Activated naive CD8-positive, alpha-beta T cell treated with anti-CD3 and anti-CD28 coated beads for 36 hours (primary cell): ENCODE measurements at places on chromosomes 5 and 9. TPM values are rescaled to one million over a fixed set of nuclear protein-coding genes. Genes with fewer than 3 reads are reported as not detected.

The PARP8 gene
- 43.6 TPM for total RNA-seq

The SYK gene
- total RNA-seq: 0.37 TPM

The PCDHA11 gene
- not detected for total RNA-seq

The DND1 gene
- 2.7 TPM for total RNA-seq

- no peak for DNase-seq
Measured at GRCh38 chr5:121479337-121479736, 372.3 kb upstream of the FTMT start.

DNA sequence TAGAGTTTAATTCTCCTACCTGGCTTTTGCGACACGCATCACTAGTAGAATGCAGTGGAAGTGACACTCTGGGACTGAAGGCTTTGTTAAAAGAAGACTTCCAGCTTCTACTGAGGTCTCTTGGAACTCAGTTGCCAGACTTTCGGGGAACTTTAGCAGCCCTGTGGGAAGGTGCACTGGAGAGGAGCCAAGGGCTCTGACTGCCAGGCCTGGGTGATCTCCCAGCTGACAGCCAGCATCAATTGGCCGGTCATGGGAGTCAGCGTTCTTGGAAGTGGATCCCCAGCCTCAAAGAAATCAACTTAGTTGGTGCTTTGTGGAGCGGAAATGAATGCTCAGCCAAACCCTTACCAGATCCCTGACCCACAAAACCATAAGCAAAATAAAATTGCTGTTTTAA lies 87.1 kb downstream of the OSTF1 start:
- DNase-seq: no peak

GRCh38 chr5:37495668-37496347 lies 116.7 kb downstream of the WDR70 start:
- DNase-seq: no peak

GRCh38 chr5:32331217-32331934 lies 18.6 kb upstream of the MTMR12 start:
- DNase-seq: no peak
